ENCODE measurements at places on chromosomes 3 and 15.

DNA sequence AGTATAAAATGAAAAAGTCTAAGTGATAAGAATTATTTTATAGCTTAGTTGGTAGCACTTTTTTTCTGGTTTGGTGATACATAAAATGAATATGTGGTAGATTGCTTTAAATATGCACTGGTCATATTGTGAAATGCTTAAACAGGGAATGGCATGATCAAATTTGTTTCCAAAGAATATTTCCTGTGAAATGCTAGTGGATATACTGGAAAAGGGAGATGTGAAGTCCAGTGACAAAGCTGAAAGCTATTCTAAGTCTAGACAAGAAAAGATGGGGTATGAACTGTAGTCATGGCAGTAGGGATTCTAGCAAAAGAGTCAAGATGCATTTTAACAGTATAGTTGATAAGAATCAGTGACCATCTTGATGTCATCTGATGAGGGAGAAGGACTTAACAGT lies 98.9 kb upstream of the MME start:
- no peak for DNase-seq

DNA sequence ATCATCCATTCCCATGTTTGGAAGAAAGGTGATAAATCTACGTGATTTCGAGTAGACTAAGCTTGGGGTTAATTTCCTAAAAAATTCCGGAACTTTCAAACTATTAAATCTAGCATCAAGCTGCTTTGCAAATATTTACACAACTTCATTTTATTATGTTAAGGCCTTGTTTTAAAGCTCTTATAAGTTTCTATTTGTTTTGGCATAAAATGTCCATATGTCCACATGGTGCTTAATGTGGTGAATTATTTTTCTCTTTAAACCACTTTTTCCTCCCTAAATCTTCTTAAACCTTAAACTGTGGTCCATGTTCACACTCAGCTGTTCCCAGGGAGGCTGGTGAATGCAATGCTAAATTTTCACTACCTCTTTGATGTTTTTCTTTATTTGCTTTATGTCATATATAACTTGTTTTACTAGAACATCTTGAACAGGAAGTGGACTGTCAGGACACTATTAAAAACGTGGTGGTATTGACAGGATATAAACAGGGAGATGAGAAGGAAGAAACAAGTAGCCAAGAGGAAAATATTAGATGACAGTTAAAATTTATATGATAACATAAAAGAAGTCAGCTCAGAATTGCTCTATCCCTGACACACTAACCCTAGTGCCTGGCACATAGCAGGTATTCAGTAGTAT lies 72.5 kb upstream of the AGTR1 start:
- DNase-seq, result no peak

DNA sequence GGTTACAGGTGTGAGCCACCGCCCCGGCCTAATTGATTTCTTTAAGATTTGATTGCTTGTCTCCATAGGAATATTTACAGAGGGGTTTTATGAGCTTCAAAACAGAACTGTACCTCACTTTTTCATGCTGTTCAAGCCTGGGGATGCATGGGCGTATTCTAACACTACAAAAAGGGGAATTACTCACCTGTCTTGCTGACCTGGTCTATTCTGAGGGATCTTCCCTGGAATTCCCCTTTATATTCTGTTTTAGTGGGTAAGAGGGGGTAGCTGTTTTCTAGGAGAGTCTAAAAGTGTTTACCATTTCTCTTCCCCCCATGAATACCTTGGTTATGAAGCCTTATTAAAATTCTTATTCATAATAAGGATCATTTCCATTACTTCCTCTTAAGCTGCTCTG lies 48.1 kb downstream of the NME9 start:
- no peak for DNase-seq

DNA sequence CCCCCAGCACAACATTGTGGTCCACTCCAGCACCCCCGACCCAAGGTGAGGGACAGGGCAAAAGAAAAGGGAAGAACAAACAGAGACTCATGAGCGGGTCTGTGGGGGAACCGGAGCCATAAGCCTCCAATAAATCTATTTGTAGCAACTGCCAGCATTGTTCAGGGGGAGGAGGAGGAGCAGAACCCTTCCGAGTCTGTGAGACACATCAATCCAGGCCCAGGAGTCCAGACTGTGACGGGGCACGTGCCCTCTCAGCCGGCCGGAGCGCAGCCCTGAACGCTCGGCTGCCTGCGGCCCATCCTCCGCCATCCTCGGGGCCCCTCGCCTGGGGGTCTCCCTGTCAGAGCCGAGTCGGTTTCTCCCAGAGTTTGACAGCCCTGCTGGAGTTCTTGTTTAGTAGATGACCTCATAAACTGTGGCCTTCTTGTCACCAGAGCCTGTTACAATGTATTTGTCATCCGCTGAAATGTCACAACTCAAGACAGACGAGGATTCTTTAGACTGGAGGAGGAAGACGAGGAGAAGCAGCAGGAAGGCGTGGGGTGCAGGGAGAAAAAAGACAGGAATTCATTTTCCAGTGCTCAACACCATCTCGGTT lies 47.9 kb downstream of the TLE3 start:
- DNase-seq, result no peak

GRCh38 chr15:40512440-40512839 lies 41.7 kb downstream of the CHST14 start:
- DNase-seq, result no peak

- no peak for DNase-seq
These were observed 103.7 kb upstream of the TGFBR2 start for GRCh38 chr3:30502742-30503073.

- DNase-seq, result no peak
These were observed 134.9 kb downstream of the EPHB1 start for GRCh38 chr3:134929976-134930375.

GRCh38 chr15:55245059-55245458 lies 44.6 kb downstream of the RAB27A start:
- DNase-seq, result no peak

DNA sequence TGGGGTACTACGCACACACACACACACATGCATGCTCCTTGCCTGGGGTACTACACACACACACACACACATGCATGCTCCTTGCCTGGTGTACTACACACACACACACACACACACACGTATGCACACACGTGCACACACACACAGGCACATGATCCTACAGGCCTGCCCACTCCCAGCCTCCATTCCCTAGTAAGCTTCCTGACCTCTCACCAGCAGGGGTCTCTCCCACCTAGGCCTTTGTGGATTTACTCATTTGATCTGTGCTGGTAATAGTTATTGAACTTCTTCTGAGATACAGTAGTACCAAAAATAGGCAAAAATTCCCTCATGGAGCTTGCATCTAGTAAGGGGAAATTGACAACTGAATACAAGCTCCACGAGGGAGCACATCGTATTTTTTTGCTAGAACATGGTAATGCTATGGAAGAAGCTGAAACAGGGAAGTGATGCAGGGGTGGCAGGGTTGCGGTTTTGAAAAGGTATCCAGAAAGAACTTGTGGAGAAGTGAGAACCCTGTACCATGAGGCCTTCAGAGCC lies 19.1 kb downstream of the TTC21A start:
- DNase-seq, result peak; percentile 48

GRCh38 chr15:58307313-58307961 lies 124.4 kb upstream of the LIPC start:
- no peak for DNase-seq

DNA sequence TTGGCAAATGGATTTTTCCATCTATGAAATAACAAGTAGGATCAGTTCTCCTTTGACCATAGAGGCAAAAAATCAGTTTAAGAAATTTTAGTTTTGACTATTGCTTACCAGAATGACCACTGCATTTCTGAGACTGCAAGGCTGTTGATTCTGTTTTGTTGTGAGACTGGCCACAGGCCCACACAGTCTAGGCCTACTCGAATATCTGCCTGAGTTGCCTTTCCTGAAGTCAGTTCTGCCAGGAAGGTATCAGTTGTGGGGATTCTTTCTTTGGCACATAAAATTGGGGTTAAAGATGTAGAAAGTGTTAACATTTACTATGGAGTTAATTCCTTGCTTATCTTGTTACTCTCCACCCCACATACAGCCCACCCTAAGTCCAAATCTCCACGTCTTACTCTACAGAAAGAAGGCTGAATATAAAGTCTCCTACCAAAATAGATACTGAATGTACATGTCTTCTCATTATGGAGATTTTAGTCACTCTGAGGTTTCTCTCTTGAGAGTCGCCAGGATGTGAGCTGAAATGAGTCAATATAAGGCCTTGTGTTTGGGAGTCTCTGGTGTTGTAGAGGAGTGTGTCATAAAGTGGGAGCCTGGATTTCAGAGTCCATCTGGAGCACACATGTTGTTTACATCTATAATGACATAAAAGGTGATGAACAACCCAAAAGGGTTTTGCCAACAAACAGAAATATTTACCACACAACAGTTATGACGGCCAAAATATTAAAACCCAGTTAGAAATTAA lies 45.0 kb upstream of the WWTR1 start:
- no peak for DNase-seq

- no peak for DNase-seq
These were observed 68.4 kb downstream of the TLE3 start for GRCh38 chr15:70029297-70029701.

DNA sequence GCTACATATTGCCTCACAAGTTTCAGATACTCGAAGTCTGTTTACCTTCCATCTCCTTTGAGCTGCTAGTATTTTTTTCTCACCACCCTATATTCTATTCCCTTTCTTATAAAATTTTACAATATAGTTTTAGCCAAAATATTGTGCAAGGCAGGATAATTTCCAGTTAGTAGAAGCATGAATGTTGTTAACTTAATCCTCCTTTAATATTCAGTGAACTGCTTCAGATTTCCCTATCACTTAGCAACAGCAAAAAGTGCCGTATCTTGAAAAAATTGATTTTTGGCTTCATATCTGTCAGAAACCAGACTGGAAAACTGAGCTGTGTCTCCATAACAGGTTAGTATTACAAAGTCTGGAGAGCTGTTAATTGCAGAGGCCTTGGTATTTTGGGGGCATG lies 24.0 kb downstream of the PLSCR4 start:
- no peak for DNase-seq

DNA sequence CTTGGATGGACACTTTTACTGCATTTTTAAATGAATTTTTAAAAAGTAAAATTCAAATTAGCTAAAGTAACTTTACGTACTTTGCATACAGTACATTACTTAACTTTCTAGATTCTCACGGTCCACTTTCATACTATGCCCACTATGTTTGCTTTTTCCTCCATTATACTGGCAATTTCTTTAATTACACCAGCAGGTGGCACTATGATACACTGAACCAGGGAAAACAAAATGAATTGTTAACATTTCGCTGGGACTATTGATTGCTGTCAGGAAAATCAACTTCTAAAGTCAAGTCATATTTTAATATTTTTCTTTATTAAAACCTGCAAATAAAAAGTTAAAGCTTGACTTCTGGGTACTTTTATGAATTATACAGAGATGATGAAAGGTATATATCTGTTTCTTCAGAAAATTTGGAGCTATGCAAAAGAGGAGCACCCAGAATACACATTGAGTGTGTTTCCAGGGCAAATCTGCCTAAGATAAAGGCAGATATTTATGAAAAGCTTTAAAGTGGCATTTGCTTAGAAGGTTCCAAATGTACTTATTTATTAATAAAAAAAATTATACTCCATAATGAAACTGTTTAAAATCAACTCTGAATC lies 21.8 kb upstream of the POU1F1 start:
- peak; percentile 22 for DNase-seq

DNA sequence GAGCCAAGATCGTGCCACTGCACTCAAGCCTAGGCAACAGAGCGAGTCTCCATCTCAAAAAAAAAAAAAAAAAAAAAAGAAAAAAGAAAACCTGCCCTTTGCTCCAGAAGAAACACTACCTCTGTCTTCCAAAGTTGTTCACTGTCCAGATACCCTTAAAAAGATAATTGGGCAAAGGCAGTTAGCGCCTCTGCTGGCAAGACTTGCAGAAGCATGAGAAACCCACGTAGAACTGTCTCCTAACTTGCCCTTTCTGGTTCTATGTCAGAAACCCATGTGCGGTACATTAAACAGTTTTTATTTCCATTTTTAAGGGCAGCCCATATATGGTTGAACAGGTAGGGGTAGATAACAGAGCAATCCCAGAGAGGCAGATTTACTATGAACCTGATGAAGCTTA lies 1026.4 kb downstream of the ROBO2 start:
- DNase-seq, result no peak

DNA sequence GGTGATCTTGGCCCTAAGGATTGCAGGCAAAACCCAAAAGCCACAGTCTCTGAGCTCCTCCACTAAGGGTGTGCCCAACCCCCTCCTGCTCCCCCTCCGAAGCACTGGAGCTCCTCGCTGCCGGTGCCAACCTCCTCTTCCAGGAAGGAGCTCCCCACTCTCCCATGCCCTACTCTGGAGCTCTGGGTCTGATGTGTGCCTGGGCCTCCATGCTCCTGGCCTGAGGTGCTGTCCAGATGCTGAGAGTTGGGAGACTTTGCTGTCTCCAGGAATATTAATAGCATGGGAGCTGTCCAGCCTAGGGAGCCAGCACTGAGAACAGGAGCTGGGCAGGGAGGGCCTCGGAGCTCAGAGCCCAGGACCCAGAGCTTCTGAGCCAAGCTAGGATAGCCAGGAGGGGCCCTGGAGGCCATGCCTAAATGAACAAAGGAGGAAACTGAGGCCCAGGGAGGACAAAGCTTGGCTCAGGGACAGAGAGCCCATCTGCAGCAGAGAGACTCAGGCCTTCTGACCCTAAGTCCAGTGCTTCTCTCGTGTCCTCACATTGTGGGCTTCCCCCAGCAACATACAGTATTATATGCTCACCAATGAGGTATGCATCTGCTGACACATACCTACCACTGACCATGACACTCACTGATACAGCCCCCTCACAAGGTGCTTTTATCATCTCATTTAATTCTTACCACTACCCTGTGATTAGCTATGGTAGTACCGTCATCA lies 36.9 kb upstream of the HERC1 start:
- no peak for DNase-seq

- DNase-seq, result no peak
These were observed 267.7 kb downstream of the PTPRG start for GRCh38 chr3:61828880-61829721.

DNA sequence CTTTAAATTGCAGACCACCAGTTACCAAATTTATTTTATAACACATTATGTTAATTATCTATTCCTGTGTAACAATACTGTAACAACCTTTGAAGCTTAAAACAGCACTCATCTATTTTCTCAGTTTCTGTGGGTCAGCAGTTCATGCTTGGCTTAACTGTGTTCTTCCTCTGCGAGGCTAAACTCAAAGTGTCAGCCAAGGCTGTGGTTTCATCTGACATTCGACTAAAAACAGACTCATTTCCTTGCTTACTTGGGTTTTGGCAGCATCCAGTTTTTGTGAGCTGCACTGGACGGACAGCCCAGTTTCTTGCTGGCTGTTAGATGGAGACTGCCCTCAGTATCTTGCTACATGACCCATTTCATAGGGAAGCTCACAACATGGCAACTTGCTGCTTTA lies 247.3 kb upstream of the KCNH8 start:
- no peak for DNase-seq

- no peak for DNase-seq
These were observed 37.4 kb downstream of the ADCY5 start for GRCh38 chr3:123411340-123412040.

- no peak for DNase-seq
These were observed 3.4 kb upstream of the TPM1 start for GRCh38 chr15:63038926-63039673.

GRCh38 chr3:132087356-132087755 lies 52.5 kb upstream of the CPNE4 start:
- no peak for DNase-seq

- DNase-seq, result peak; percentile 30
These were observed 2.7 kb downstream of the BCL6 start for GRCh38 chr3:187742351-187743171.

Data from activated CD4-positive, alpha-beta T cell treated with anti-CD3 and anti-CD28 coated beads, Interleukin-2, amount 10 ng/mL, durations not matched to agents 7 days and 5 days (primary cell).